Stimulated activated CD8-positive, alpha-beta memory T cell treated with anti-CD3 and anti-CD28 coated beads, Interleukin-7, amount 100 ng/mL, for 24 hours (primary cell): ENCODE measurements at places on chromosomes 13 and 19.

- DNase-seq, result no peak
Observed at GRCh38 chr13:102724923-102725322, 30.1 kb upstream of the METTL21C start.

GRCh38 chr19:18269070-18269723 is 5.1 kb downstream of the IQCN start:
- no peak for DNase-seq

- peak; percentile 13 for DNase-seq
Observed at GRCh38 chr13:20901668-20902437, 693 bp downstream of the XPO4 start.

DNA sequence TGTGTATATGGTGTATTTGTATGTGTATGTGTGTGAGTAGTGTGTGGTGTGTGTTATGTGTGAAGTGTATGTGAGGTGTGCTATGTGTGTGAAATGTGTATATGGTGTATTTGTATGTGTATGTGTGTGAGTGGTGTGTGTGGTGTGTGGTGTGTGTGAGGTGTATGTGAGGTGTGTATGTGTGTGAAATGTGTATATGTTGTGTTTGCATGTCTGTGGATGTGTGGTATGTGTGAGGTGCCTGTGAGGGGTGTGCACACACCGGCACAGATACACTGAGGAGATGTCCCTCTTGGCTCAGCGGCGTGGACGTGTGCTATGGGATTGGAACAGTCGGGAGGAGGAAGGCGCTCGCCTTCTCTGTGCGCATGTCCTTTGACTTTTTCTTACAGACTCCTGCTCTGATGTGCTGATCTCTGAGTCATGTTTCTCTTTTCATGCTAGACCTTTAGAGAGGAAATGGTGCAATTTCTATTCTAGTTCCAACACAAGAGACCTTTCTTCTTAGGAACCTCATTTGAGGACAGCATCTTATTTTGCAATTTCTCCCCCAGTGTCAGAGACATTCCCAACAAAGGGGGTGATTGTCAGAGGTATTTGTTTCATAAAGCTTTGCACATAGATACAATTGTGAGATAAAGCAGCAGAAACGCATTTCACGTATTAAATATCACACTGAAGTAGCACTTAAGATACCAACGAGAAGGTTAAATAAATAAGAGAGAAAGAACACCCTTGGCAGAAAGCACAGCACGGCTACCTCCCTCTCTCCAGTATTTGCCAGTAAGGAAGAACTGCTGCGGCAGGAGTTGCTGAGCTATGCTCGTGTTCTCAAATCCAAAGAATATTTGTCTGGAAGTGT is 11.3 kb upstream of the TNFRSF19 start:
- no peak for DNase-seq

- no peak for DNase-seq
Observed at GRCh38 chr13:60448907-60449510, 52.0 kb downstream of the TDRD3 start.

- DNase-seq, result no peak
Observed at GRCh38 chr19:13700621-13701020, 63.7 kb upstream of the MRI1 start.

GRCh38 chr13:20489185-20489820 is 36.4 kb downstream of the CRYL1 start:
- DNase-seq, result no peak
